ENCODE measurements at places on chromosomes 6 and 20. TPM values are rescaled to one million over a fixed set of nuclear protein-coding genes. Genes with fewer than 3 reads are reported as not detected.

Gene NMBR
- not detected for polyA plus RNA-seq

Gene FNDC11
- polyA plus RNA-seq: not detected

Gene STMN3
- 1.1 TPM for polyA plus RNA-seq

DNA sequence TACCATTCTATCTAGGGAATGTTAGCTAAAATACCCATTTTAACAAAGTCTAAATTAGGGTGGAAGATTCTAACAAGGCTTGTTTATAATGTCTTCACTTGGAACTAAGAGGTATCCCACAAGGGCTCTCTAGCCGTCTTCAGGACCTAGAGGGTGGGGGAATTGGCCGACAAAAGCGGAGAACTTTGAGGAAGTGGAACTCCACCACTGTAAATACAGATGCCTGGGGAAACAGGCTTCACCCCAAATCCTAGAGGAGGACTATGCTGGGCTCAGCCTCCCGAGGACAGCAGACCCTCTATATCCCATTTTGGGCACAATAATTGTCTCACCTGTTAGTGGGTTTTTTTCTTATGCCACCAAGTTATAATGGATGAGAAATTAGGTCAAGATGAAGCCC, 58.0 kb upstream of the TFB1M start:
- no peak for DNase-seq

- no peak for DNase-seq
Observed at GRCh38 chr20:23063581-23063980, 14.1 kb upstream of the THBD start.

DNA sequence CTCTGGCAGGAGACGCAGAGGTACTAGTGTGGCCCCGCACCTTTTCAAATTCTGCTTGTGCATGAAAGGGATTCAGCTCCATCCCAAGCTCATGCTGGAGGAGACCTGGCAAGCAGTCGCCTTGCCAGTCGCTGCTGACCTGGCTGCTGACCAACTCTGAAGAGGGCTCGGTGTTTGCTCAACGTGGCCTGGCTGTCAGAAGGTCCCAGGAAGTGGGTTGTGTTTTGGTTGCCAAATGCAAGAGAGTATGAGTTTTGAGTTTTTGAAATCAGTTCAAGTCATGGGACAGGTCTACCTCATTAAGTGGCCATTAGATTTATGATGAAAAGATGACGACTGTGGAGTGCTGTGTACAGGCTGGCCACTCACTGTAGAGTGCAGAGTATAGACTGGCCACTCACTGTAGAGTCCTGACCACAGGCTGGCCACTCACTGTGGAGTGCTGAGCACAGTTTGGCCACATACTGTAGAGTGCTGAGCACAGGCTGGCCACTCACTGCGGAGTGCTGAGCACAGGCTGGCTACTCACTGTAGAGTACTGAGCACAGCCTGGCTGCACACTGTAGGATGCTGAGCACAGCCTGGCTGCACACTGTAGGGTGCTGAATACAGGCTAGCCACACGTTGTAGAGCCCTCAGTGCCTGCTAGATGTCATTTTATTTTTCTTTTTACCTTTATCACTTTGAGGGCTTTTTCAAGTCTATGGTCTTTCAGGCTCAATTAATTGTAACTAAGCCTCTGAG, 193.9 kb downstream of the ZNF217 start:
- DNase-seq: no peak

DNA sequence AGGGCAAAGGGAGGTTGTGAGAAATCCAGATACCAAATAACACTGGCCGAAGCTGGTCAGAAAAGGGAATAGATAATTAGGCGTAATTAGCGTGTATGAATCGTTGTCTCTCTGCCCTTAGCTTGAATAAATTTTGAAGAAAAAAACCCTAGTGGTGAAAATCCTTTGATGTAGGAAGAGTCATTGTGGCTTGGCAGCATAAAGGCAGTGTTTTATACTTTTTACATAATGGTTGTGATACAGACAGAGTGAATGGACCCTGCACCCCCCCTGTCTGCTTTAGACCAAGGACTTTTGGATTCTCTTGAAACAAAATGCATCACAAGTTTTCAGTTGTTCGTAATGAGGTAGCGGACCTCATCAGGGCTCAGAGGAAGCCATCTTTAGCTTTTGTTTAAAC, 126.5 kb downstream of the AFG1L start:
- no peak for DNase-seq

GRCh38 chr20:37457921-37458320, 63.1 kb upstream of the NNAT start:
- DNase-seq: no peak
